ENCODE measurements at places on chromosomes 13 and 19.

- DNase-seq, result no peak
Measured at GRCh38 chr19:41546386-41546789, 29.6 kb upstream of the CEACAM21 start.

- DNase-seq, result no peak
Measured at GRCh38 chr13:93398167-93399035, 171.8 kb downstream of the GPC6 start.

DNA sequence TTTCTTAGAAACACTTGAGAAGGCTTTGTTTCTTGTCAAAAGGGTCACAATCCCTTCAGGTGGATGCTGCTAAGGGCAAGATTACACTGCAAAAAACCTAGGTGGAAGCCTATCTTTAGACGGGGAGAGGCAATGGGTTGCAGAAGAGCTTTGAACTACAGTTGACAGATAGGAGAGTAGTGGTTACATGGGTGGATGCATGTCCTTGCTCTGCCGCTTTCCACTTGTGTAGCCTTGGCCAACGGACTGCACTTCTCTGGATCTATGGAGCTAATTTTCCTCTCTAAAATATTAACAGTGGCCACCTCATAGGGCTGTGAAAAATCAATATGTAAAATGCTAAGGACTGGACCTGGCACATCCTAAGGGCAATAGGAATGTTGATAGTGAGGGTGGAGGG is 980 bp downstream of the BCKDHA start:
- no peak for DNase-seq

- DNase-seq, result no peak
Measured at GRCh38 chr13:60363288-60363687, 33.7 kb upstream of the TDRD3 start.

DNA sequence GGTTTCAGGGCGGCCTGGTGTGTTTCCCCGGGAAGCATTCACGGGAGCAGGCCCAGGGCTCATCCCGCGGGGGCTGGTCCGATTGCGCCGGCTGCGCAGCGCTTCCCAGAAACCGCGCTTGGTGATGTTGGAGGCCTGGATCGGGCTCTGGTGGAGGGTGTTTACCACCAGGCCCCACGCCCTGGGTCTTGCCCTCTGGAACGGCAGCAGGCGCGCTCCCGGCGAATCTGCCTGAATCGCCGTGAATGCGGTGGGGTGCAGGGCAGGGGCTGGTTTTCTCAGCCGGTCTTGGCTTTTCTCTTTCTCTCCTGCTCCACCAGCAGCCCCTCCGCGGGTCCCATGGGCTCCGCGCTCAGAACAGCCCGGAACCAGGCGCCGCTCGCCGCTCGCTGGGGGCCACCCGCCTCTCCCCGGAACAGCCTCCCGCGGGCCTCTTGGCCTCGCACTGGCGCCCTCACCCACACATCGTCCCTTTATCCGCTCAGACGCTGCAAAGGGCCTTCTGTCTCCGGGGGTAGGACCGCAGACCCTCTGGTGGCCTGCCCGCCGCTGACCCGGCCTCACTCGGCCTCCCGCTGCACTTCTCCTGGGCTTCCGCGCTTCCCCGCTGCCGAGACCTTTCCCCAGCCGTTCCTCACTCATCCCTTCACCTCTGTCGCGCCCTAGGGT is 69.4 kb upstream of the GJB6 start:
- DNase-seq, result no peak

GRCh38 chr13:80342471-80343371 is 1.8 kb upstream of the SPRY2 start:
- DNase-seq, result no peak

GRCh38 chr19:49150106-49150943 is 4.9 kb downstream of the HRC start:
- DNase-seq, result no peak

GRCh38 chr13:110133425-110134235 is 173.3 kb downstream of the COL4A1 start:
- DNase-seq, result no peak

DNA sequence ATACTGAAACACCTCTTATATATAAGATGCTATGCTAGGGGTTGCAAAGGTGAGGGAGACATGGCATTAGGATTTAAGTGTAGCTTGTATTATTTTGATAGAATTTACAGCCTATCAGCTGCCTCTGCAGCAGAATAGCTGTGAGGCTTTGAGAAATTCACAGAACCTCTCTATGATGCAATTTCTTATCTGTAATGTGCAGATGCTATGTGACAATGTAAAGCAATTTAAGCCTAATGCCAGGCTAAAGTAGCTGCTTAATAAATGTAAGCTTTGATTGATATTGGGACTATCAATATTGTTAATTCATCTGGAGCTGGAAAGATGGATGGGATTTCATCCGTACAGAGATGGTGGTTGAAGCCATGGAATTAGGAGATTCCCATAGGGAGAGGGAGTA is 1.6 kb downstream of the ADGRE3 start:
- DNase-seq, result no peak

GRCh38 chr13:109152311-109152820 is 523.0 kb downstream of the MYO16 start:
- no peak for DNase-seq

DNA sequence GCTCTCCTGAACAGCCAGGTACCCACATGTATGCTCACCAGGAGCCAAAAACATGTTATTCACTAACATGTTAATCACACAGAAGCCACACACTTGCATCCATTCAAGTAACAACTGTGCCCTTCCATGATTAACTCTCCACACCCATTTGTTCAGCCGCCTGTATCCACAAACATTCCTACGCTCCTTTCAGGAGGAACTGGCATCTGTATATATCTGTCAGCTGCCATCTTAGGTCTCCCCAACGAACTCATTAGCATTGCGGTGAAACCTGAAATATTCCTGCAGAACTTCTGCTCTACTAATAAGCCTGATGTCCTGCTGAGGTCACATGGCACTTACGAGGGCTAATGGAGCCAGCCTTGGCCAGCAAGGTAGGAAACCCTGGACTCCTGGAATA is 33.0 kb downstream of the OLFM2 start:
- DNase-seq, result no peak

DNA sequence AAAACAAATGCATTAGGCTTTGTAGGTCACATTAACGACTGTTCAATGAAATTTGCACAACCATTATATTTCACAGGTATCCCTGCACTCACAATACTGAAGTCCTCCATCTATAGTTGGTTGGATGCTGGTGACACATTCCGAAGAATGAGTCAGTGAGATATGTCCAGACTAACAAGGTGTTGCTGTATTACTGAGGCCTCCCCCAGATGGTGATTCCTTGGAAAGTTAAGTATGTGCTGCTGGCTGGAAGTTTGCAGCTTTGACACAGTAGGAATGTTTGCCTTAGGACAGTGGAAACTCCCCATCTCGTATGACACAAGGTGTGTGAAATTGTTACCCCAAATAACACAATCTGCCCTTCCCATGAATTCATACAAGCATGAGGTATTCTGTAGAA is 46.6 kb downstream of the FGF14 start:
- no peak for DNase-seq

DNA sequence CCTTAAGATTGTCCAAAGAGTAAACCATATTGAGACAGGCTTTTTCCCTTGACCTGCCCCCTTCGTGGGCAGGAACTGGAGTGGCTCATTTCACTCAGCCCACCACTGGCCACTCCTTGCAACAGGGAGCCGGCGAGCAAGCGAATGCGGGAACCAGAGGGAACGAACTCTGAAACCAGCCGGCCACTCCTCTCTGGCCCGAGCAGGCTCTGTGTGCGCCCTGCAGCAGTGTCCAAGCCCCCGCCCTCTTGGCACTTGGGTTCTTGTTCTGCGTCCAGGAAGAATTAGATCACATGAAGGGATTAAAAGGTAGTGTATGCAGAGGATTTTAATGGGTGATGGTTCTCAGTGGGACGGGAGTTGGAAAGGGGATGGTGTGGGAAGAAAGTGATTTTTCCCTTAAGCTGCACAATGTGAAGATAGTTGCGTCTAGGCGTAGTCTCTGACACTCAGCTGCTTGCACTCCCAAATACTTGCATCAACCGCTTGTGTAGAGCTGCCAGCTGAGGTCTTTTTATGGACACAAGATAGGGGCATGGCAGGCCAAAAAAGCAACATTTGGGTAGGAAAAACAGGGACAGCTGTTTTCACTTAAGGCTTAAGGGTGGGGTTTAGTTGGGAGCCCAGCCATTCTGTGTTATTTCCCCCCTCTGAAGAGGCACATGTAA is 1209.7 kb upstream of the PCDH20 start:
- no peak for DNase-seq
